Activated CD4-positive, alpha-beta T cell treated with anti-CD3 and anti-CD28 coated beads, Interleukin-2, Interleukin-6, amounts not matched to agents 100 ng/mL and 50 ng/mL, durations not matched to agents 16 hours and 8 hours (primary cell): ENCODE measurements at places on chromosomes 2 and 18.

GRCh38 chr18:13811993-13812392 lies 12.0 kb upstream of the MC5R start:
- DNase-seq: peak; percentile 6

DNA sequence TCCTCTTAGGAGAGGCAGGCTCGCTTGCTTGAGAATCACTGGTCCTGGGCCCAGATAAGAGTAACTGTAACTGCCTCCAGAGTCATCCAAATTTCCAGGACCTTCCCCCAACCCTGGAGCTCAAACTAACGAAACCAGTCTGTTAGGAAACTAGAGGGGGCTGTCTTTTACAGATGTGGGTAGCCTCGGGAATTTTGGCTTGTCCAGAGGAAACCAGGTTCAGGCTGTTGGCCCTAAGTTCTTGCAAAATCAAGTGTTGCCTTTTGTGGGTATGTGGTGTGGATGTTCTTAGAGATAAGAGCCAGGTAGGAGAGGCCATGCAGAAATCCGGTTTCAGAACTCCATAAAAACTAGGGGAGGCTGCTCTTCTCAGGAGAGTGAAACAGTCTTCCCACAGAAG lies 125.0 kb upstream of the DLX2 start:
- DNase-seq: no peak

DNA sequence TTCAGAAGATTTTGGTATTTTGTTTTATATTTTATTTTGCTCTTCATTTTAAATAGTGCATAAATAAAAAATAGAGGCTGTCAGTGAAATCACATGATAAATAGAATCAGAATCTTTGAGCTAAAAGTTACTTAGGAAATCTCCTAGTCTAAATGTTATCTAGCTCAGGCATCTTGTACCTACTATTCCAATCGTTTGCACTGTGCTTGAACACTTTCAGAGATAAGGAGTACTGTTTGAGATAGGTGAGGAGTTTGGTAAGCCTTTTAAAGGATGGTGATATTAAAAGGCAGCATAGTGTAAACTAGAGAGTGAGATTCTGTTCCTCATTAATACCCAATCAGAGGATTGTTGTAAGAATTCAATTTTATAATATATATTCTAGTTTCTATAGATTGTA lies 157.2 kb upstream of the MYO3B start:
- DNase-seq: no peak

DNA sequence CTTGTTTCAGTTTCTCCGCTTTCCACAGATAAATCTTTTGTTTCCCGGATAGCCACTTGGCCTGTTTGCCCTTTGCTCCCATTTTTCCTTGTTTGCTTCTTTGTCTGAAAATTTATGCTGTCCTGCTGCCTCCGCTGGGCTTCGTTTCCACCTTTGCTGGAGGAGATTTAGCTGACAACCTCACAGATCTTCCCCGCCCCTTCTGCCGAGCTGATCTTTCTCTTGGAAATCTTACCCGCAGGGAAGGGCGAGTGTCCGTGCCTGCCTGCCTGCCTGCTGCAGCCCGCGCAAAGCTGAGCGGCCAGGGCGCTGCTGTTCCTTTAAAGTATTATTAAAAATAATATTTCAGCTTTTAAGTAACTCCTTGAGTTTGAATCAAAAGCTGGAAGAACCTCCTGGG lies 1.4 kb upstream of the XRCC5 start:
- DNase-seq: no peak

DNA sequence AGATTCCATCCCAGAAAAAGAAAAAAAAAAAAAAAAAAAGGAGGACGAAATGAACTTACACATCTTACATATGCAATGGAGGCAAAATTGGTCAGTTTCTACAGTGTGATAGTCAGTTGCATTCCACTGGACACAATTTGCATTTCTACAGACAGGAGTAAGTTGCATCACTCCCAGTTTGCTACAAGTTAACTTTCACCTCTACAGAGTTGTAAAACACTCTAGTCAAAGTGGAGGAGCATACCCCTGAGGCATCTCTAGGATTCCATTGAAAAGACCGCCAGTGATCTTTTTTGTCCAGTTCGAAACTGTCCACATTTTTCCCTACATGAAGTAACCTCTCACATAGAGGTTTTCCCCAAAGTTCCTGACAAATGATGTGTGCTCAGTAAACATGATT lies 202.8 kb downstream of the VAPA start:
- no peak for DNase-seq

- DNase-seq: peak; percentile 27
Observed at GRCh38 chr2:9799011-9799596, 44.2 kb upstream of the TAF1B start.

DNA sequence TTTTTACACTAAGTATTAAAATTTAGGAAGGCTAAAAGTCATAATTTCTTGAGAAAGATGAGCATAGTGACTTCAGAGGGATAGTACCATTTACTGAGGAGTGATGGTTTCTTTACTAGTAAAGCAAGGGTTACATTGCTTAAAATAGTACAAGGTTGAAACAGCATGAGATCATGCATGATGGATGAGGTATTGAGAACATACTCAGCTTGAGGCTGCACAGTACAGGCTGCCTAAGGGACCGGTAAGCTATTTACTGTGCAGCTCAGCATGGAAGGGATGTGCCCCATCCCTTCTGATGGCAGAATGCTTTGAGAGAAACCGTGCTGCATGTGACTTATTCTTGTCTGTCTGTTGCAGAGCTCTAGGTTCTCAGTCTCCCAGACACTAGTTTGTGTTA lies 122.1 kb downstream of the EML6 start:
- DNase-seq: no peak

DNA sequence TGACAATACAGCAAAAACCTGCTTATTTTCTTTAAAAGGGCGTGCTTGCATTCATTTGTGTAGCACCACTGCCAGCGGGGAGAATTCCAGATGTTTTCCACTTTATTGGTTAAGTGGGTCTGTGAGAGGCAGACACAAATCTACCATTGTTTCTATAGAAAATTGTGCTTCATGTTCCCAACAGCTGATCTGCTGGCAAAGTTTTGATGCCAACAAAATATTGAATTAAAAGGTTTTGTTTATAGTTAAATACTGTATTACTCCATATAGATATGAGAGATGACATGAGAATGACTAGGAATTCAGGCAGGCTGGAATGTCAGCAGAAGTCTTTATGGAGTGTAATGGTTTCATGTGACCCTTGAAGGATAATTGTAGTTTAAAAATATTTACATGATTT lies 182.7 kb downstream of the MC4R start:
- DNase-seq: no peak

DNA sequence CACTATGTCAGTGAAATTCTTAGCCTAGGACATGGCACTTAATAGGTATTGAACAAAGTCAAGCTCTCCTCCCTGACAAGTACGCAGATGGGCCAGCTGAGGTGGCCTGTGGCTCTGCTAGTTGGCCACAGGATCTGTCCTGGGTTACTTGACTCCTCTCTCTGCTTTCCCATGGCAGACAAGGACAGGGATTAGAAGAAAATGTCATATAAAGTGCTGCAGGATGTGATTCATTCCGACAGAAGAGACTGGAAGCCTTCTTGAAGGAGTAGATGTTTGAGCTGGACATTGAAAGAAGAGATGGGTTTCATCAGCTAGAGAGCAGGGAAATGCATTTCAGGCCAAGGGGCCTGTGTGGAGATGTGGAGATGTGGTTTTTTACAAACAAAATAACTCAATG lies 46.7 kb downstream of the SMAD7 start:
- DNase-seq: no peak

GRCh38 chr2:219689676-219690628 lies 62.5 kb downstream of the SLC4A3 start:
- peak; percentile 64 for DNase-seq

DNA sequence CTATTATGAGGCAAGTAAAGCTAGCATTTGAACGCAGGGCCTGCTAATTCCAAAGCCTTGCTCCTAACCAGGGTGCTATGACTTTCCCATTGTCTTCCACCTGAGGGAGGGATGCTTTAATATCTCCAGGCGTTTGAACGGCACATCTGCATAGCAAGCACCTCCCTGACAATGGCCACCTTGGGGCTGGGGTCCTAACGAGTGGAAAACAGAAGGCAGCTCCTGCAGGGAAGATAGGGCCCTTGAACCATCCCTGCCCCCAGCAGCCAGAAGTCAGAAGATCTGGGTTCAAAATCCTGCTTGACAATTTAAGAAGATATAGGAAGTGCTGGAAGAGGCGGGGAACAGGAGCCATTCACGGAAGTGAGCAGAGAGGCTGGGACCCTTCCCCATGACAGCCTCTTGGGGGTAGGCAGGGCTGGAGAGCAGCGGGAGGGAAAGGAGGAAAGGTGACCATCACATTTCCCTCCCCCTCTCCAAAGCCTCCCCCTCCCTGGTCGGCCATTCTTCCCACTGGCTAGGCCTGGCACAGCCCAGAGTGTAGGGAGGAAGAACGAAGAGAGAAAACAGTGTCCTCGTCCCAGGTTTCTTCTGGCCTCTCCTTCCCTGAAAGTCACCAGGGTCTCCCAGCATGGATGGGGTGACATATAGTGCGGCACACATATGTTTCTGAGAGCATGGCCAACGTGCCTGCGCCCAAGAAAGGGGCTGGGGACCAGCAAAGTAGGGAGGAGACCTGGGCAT lies 73.5 kb downstream of the EMX1 start:
- DNase-seq: no peak

GRCh38 chr2:86072271-86072858 lies 33.3 kb downstream of the POLR1A start:
- no peak for DNase-seq

DNA sequence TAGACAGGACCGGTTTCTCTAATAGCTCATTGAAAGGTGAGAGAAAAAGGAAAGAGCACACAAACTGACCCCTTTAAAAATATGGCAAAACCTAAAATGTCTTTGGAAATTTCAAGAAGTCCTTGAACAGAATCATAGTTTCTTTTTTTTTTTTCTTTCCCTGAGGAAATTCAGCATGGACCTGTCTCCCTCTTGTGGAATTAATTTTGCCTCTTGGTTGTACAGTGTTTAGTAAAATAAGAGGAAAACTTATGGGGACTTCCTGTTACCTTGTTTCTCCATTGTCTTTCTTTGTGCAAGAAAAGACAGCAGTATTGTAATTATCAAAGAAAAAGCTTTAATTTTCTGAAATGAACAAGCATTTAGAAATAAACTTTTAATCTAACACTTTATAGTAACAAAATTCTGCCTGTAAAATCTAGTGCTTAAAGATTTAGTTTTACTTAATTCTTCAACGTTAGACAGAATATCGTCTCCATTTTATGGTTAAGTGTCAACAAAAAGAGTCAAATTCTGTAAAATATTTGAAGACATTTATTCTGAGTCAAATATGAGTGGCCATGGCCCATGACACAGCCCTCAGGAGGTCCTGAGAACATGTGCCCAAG lies 176.3 kb upstream of the NABP1 start:
- DNase-seq: no peak

DNA sequence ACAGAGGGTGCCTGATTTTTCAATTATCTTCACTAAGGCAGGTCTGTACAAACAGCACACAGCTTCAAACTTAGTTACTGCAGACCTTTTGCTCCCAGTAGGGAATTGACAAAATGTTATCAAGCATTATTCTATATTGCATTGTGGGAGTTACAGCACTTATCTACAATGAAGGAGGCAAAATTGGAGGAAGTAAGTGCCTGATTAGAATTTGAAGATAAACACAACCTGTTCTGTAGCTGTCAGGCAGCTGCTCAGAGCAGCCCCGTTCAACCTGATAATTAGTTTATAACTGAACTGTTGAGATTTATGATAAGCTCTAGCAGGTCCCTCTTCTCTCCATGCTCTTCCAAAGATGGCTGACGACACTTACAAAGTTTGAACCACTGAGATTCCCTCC lies 364.4 kb upstream of the CYRIA start:
- no peak for DNase-seq

DNA sequence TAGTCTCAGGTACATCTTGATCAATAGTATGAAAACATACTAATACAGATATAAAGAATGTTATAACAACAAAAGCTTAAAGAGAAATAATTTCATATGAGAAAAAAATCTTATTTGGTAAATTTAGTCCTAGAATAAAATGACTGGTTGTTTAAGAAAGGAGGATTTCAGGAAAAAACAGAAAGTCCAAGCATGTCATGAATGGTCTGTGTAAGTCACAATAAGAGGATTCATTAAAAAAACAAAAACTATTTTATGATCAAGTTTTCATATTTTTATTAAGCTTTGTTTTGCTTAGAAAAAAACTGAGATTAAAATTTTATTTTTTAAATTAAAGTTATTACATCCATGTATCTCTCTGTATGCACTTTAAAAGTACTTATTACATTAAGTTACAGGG lies 353.9 kb upstream of the SPHKAP start:
- DNase-seq: no peak

DNA sequence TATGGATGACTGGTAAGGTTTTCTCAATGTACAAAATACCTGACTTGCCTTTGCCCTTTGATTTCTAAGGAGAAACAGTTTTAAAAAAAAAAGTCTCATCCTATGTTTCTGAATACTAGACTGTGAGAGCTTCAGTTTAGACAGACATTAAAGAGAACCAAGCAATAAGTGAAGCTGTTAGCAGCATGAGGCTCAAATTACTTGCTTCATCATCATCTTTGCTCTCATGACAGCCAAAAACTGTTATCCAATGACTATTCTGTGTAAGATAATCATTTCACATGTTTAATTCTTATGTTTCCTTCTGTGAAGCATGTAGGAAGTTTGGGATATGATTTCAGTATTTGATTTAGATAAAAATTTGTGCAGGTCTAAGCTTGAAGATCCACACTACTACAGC lies 129.2 kb downstream of the COMMD1 start:
- no peak for DNase-seq

- DNase-seq: no peak
Observed at GRCh38 chr2:222523783-222524544, 99.6 kb downstream of the SGPP2 start.
